ENCODE measurements at places on chromosomes 7 and 10.
A peak's percentile ranks its signal among the peaks of the same experiment; 100 is the strongest.

- DNase-seq: no peak
Measured at GRCh38 chr10:71747039-71747531, 26.2 kb downstream of the VSIR start.

DNA sequence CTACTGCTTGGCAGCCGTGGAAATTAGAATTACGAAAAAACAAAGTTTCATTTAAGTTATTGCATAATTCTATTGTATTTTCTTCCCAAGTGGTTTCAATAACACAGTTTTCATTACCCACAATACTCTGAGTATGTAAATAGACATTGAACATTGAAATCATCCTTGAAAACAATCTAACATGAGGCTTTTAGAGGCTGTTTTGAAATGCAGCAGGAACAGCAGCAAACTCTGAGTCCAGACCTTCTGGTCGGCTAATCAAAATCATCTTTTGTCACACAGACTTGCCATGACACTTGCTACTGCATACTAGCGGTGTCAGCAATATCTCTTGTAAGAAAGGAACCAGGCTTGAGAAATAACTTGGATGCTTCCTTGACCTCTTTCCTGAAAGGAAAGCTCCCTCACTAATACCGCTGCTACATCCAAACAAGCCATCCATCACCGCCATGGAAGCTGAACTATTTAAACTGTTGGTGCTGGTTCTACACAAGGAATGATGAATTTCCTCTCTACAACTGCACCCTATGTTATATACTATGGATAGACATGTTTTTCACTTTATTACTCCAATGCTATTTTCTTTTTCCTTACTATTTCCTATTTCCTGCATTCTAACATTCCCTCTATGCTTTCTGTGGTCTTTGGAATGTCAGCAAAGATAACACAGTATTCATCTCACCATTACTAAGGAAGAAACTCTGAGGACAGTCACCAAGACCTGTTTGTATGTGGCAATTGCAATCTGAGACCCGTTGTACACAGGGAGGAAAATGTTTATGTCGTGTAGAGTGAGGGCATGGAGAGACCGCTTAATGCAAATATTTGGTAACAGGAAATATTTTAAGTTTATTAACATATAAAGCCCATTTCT, 130.8 kb downstream of the ITGA8 start:
- no peak for DNase-seq

DNA sequence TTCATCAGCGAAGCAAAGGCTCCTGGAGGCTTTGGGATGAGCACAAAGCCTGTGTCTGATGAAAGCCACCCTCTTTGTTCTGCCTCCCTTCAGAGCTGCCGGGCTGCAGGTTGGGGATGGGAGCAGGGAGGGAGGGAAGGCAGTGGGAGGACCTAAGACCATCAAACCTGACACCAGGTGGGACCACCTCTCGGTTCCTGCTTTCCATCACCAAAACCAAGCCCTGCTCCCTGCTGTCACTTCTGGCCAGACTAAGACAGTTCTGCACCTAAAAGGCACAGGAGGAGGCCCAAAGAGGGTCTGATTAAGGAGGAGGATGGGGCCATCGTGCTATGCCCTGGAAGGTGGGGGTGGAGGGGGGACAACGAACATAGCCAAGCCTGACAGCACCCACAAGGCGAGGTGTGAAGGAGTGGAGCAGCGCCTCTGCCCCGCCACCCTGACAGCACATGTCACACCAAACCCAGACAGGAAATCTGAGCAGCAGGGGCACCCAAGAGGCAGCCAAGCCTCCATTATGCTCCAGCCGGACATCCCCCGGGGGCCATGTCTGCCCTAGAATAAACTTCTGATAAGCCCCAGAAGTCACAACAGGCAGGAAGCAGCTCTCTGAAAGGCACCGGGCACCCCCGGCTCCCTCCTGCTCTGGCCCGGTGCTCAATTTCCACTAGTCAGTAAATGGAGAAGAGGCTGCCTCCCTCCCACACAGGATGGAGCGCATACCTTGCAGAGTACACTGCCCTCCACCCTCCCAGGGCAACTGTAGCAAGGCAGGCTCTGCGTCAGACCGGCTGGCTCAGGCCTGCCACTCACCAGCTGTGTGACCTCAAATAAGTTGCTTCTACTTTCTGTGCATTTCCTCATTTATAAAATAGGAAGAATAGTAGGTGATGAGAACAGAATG, 48.9 kb downstream of the DLG5 start:
- no peak for DNase-seq

- no peak for DNase-seq
Measured at GRCh38 chr7:96184783-96185182, 137.1 kb downstream of the SLC25A13 start.

DNA sequence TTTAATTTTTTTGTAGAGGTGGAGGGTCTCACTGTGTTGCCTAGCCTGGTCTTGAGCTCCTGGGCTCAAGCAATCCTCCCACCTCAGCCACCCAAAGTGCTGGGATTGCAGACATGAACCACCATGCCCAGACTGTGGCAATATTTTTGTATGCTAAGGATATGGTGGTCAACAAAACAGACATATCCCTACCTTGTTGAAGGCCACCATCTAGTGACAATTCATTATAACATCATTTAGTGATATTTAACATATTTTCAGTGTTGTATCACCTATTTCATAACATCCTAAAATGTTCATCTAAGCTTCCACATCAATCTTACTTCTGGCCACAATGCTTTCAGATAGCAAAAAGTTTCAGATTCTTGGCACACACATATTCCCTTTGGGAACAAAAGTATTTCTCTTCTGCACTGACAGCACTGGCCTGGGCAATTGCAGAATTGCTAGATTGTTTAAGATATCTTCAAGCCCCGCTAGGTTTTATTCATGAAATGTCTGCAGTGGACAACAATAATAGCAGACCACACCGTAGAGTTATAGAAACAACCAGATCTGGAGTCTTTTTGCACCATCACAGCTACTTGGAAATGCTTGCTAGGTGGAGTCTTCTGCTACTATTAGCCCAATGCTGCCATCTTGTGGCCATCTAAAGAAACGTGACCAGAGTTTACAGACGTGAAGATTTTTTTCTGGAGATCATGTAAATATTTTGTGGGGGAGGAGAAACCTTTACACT, 58.4 kb downstream of the DNAJC12 start:
- DNase-seq: peak; percentile 55

GRCh38 chr7:102319671-102320070, 33.0 kb downstream of the SH2B2 start:
- DNase-seq: no peak

- no peak for DNase-seq
Measured at GRCh38 chr7:45039106-45039505, 39.1 kb downstream of the CCM2 start.

- DNase-seq: no peak
Measured at GRCh38 chr7:55469721-55470120, 102.6 kb downstream of the VOPP1 start.

GRCh38 chr7:56053379-56053778, 1.8 kb downstream of the CCT6A start:
- DNase-seq: no peak

DNA sequence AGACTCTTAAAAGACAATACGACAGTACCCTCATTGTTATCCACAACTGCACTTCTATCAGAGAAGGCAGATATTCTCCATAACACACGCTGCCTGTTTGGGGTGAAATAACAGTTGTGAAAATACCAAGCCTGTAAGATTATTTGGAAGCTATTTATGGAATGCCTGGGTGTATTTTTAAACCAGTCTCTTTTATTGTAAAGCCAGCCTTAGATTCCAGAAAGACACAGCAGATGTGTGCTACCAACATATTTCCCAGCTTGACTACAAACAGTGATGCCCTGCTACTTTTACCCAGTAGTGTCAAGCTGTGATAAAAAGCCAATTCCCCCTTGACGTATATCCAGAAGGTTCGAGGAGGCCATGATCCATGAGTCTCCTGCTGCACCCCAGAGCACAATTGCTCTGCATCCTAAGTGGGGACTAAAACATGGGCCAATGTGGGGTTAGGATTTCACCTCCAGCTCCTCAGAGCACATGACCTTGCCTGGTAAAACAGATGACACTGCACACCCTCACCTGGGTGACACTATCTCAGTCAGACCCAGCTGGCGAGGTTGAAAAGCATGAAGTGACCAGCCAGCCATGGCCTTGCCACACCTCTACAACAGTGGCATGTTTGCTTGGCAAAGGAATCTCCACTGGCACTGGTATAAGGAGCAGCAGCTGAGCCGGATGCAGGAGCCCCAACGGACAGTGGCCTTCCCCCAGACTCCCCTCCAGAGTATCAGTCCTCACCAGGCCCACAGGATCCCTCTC, 62.2 kb downstream of the GFRA1 start:
- no peak for DNase-seq

DNA sequence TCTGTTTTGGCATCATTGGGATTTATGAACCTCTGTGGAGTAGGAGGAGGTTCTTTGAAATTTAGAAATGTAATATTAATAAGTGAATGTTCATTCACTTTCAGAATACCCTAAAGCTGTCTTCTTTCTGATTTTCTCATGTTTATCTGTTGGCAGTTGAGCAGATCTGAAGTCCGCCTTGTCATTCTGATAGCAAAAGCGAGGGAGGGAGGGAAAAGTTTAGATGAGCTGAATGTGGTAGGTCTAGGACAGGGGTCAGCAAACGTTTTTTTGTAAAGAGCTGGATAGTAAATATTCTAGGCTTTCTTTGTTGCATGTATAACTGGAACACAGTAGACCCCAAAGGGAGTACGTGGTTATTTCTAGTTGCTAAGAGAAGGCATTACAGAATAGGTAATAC, 94.4 kb upstream of the GATA3 start:
- DNase-seq: no peak

- no peak for DNase-seq
Measured at GRCh38 chr7:24825931-24826661, 68.8 kb upstream of the GSDME start.

- no peak for DNase-seq
Measured at GRCh38 chr7:10579561-10579960, 394.1 kb upstream of the PHF14 start.

- no peak for DNase-seq
Measured at GRCh38 chr7:122067077-122067476, 77.0 kb downstream of the AASS start.

DNA sequence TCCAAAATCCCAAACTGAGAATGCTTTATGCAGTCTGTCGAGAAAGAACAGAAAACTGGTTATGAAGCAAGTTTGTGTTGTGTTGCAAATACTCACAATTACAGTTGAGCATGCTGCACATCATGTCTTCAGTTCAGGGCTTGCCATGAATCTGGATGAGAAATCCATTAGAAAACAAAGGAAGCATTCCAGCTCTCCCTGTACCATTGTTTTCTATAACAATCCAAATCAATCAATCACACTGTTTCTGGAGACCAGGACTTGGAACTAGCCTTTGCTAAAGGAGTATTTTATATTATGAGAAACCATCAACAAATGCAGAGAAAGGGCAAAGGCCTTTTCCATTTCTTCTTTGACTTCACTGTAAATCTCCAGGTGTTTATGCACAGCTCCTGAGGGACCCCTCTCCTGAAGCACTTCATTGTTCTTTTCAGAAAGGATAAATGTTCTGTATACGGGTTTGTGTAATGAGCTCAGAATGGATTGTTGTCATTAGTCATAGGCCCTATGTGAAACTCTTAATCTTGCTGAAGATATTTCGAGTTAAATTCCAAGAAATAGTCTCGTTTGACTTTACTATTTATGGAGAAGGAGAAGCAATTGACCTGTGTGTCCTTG, 364.7 kb upstream of the POM121L12 start:
- DNase-seq: no peak

DNA sequence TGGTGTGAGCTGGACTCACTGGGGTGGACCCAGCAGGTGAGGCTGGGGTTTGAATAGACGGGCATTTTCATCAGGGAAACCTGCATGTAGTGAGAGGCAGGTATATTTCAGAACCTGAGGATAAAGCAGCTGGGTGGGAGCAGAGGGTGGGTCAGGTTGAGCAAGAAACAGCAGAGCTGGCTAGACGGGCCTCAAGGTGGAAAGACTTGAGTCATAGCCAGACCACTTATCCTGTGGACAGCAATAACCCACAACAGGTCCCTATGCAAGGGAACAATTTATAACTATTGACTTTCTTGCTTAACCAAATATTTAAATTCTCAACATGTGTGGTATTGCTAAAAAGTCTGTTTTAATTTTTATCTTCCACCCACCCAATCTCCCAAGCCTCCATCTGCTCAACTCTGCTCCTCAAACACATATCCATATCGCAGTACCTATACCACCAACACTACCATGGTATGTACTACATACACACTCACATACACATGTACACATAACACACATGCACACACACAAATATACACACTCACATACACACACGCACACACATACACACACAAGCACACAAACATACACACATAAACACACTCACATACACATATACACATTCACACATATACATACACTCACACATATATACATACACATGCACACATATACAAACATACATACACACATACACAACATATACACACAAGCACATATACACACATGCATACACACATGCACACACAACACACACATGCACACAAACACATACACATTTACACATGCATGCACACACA, 129.0 kb upstream of the C7orf33 start:
- DNase-seq: no peak

DNA sequence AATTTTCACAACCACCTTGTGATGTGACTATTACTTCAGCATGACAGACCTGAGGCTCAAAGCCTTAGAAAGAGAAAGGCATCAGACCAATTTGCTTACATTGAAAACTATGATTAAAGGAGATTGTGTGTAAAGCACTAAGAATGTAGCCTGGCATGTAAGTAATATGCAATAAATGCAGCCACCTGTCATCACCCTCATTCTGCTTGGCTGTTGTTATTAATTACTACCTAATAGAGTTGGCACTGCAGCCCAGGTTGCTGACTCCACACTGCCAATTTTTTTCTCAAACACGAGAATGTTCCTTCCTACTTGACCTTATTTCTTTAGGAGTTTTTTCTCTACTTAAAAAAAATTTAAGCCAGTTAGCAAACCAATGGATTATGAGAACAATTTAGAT, 61.2 kb upstream of the NPVF start:
- no peak for DNase-seq

GRCh38 chr7:151823566-151824372, 53.1 kb downstream of the PRKAG2 start:
- no peak for DNase-seq

- no peak for DNase-seq
Measured at GRCh38 chr10:5561704-5562645, 37.2 kb downstream of the CALML3 start.

DNA sequence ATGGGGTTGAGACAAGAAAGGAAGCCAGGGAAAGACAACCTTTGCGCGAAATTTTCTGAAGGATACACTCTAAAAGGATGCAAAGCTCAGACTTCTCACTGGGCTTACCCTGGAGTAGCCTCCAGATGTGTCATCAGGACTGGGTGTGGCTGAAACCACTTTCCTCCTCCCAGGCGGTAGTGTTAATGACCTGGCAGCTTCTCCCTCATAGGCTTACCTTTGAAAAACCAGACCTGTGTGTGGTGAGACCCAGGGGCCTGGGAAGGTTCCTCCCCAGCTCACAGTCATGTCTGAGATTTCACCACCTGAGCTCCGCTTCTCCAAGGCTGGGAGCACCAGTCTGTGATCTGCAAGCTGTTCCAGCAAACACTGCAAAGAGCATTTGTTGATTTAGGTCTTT, 93.7 kb downstream of the EPC1 start:
- no peak for DNase-seq

GRCh38 chr7:97019710-97020225, 4.9 kb downstream of the DLX5 start:
- DNase-seq: no peak

GRCh38 chr7:129083525-129083924, 28.6 kb upstream of the TNPO3 start:
- no peak for DNase-seq
